ENCODE measurements at places on chromosomes 2 and 18.

- DNase-seq: no peak
These were observed 118.1 kb upstream of the FN1 start for GRCh38 chr2:215553946-215554345.

- DNase-seq: no peak
These were observed 250.1 kb downstream of the C1D start for GRCh38 chr2:67812682-67813081.

- DNase-seq: no peak
These were observed 1.3 kb upstream of the RAX start for GRCh38 chr18:59274533-59274928.

- no peak for DNase-seq
These were observed 211.0 kb downstream of the TGIF1 start for GRCh38 chr18:3660739-3661515.

- DNase-seq: no peak
These were observed 98.5 kb downstream of the BIN1 start for GRCh38 chr2:127008265-127009015.

DNA sequence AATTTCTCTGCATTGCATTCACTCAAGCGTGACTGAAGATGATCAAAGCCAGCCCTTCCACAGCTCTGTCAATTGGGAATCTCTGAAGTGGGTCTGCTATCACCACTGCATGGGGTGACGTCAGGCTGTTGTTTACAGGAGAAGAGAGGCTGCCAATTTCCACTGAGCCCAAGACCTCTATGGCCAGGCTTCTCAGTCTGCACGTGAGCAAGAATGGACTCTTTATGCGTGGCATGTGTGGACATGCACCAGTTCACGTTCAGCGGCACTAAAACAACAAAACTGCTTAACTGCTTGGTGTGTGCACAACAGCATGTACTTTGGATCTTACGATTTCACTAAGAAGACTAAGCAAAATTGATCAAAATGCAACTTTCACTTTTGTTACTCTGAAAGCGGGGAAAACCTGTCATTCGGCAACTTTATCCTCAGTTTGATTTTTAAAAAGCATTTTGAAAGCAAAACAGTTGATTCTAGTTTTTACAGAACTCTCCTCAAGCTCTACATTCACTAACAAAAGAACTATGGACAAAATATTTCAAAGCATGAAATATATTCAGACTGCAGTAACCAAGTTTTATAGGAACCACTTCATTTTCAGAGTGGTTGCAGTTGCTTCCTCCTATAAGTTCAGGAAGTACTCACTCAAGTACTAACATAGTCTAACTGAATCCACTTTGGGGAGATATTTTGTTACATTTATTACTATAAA is 77.0 kb upstream of the SERTAD2 start:
- DNase-seq: no peak

All from stimulated activated CD8-positive, alpha-beta memory T cell treated with anti-CD3 and anti-CD28 coated beads, Interleukin-4, amount 100 ng/mL, for 4 hours (primary cell).